ENCODE measurements at places on chromosomes 3 and 15.

DNA sequence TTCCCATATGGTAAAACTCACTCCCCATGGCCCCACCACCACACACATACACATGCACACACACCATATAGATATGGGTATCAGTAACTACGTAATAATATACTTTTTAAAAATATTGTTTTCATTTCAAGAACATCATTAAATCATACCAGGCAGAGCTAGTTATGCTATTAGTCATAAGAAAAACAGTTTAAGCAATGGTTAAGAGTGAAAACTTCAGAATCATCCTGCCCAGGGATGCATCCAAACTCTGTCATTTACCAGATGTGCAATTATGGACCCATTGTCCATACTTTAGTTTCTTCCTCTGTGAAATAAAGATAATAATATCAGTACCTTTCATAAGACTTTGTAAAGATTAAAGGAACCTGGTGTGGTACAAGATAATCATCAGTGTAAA lies 608.3 kb downstream of the RBMS3 start:
- no peak for DNase-seq

- no peak for DNase-seq
Measured at GRCh38 chr3:46935168-46935858, 41.2 kb downstream of the CCDC12 start.

GRCh38 chr15:100726421-100727190 lies 124.2 kb downstream of the ASB7 start:
- no peak for DNase-seq

GRCh38 chr15:73965094-73965757 lies 26.9 kb downstream of the STOML1 start:
- no peak for DNase-seq

DNA sequence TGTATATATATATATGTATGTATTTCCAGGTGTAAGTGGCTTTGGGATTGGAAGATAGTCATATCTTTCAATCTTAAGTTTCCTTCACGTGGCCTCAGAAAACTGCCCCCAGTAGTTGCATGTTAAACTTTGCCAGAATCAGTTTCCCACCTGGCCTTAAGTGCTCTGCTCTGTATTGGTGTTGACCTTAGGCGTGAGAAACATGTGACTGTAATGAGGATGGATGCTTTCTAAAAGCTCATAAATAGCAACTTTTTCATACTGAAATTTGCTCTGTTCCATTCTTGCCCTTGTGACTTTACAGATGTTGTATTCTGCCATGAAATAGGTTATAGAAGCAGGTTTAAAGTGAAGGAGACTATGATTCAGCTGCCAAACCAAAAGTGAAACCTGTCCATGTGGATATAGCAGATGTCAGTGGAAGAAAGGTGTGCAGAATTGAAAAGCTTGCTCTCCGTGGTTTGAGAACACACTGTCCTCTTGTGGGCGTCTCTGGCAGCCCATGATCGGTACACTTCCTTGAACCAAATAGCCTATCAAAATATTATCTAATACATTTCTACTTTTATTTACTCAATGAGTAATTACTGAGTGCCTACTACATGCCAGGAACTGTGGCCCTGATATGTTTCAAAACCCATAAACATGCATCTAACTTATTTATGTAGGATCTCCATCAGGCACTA lies 15.8 kb downstream of the SCG5 start:
- DNase-seq = no peak

- no peak for DNase-seq
Measured at GRCh38 chr3:33664195-33664594, 53.9 kb downstream of the CLASP2 start.

GRCh38 chr15:40815042-40815698 lies 7.9 kb upstream of the DNAJC17 start:
- DNase-seq = no peak

DNA sequence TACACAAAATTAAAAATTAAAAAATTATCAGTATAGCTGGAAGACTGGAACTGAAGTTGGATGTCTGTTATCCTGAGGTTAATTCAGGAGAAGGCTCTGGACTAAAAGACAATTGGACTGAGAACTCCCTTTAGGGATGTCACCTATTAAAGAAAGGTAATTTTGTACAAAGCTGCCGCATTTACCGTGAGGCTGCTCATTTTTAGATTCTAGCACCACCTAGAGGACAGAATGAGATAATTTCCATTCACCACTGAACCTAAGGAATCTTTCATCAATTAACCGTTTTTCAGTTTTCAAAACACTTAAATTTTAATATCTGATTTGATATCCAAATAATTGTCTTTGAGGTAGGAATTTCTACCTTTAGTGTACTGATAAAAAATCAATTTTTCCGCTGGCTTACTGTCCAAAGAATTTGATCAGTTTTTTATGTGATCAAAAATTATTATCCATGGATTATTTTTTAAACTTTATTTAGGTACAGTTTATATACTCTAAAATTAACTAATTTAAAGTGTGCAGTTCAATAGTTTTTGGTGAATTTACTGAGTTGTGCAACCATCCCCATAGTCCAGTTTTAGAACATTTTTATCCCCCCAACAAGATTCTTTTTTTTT lies 106.7 kb upstream of the TNIK start:
- peak; percentile 35 for DNase-seq

DNA sequence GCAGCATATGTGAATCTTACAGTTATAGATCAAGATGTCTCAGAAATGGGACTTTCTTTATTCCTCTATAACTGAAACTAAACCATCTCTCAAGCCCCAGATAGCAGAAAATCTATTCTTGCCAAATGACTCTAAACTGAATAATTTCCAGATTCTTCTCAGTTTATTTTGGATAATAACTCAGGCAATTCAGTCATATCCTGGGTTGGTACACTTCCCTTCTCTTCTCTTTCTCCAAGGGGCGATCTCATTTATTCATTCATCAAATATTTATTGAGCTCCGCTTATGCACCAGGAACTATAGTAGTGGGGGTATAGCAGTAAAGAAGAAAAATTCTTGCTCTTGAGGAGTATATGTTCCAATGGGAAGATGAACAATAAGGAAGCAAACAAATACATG lies 13.5 kb upstream of the PCOLCE2 start:
- DNase-seq = no peak

GRCh38 chr15:39451121-39451688 lies 129.7 kb upstream of the THBS1 start:
- DNase-seq = no peak

- peak; percentile 39 for DNase-seq
Measured at GRCh38 chr3:187041362-187042307, 97.7 kb downstream of the RPL39L start.

DNA sequence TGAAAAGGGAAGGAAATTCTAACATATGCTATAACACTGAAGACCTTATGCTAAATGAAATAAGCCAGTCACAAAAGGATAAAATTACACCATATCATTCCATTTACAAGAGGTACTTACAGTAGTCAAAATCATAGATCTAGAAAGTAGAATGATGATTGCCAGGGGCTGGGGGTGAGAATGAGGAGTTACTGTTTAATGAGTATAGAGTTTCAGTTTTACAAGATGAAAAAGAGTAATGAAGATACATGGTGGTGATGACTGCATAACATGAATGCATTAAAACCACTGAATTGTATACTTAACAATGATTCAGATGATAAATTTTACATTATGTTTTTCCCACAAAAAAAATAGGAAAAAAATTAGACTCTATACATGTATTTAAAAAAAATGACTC lies 152.6 kb downstream of the SCAPER start:
- no peak for DNase-seq

DNA sequence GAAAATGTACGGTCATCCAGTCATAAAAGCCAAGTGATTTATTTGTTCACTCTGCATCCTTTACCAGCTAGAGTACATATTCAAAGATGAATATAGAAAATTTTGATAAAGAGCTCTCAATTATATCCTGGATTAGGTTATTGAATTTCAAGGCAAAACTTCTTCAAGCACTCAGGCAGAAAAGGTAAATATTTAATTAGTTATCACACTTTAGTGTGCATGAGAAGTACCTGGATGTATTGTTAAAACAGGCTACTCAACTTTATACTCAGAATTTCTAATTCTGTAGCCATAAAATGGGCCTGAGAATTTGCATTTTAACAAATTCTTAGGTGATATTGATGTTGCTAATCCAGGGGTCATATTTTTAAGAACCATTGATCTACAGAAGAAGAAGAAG lies 45.3 kb downstream of the ILDR1 start:
- DNase-seq = no peak

DNA sequence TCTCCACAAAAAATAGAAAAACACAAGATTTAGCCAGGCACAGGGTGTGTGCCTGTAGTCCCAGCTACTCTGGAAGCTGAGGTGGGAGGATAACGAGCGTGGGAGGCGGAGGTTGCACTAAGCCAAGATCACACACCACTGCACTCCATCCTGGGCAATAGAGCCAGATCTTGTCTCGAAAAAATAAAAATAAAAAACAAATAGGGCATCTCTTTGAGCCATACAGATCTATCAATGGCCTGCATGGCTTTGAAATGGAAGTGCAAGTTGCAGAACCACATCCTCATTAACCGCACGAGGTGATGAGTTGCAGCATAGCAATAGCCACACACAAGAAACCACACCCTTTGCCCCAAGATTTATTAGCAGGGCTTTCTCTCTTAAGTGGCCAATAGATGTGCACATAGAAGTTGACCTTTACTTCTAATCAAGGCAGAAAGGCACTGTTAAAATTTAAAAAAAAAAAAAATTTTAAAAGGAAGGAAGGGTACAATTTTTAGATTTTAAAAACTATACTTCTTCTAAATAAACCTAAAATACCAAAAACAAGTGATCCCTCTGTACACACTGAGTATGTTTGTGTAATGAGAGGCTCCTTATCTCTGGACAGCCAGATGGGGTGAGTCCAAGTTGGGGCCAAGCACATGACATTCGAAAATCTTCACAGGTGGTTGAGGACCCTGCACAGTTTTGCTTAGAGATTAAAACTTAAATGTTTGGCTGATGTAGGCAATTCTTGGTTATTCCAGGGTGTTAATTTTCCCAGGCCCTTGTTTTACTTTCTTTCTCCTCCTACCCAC lies 53.4 kb downstream of the FILIP1L start:
- DNase-seq = no peak

DNA sequence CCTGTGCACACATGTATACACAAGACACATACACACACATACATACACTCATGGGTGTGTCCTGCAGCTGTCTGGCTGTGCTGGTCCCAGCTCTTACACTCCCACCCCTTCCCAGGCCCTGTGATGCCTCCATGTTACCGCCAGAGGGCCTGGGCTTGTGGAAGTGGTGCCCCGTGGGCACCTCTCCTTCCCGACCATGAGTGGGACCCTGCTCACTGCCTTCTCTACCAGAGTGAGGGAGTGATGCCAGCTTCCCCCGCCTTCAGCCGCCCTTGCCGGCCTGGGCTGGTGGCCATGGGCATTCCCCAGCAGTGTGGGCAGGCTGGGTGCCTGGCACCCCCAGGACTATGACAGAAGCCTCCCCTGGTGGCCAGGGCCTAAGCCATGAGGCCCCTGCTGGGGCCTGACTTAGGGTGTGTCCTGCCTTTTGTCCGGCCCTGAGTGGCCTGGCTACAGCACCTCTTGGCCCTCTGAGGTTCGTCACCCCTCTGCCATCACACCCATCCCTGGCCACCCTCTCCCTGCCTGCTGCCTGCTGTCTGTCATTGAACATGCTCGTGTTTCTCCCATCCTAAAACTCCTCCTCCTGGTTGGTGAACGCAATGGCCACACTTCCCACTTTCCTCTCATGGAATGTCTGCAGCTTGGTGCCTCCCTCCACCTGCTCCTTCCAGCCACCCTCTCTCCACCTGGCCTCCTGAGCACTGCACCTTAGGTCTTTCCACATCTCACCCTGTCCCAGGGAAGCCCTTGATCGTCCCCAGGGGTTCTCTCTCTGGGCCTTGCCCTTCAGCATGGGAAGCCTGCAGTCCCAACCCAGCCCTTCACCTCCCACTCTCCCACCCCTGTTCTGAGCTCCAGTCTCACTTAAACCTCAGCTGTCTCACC lies 14.6 kb downstream of the HDAC11 start:
- DNase-seq = peak; percentile 44

DNA sequence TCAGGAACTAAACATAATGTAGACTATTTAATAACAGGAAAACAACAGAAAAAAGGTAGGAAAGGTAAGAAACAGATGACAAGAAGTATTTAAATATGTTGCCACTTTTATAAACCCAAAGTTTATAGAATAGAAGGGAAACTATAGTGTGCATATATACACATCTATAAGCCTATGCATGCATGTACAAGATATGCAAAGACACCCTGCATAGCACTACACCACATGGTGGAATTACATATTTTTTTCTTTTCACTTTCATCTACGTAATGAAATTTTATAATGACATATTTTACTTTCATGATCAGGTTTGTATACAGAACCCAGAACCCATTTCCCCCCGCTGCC lies 136.8 kb downstream of the MEX3B start:
- DNase-seq = no peak

- no peak for DNase-seq
Measured at GRCh38 chr3:5054098-5054497, 68.0 kb upstream of the ARL8B start.

- no peak for DNase-seq
Measured at GRCh38 chr3:72487078-72487765, 361.0 kb downstream of the SHQ1 start.

- DNase-seq = no peak
Measured at GRCh38 chr15:40439960-40440742, 602 bp upstream of the BAHD1 start.

DNA sequence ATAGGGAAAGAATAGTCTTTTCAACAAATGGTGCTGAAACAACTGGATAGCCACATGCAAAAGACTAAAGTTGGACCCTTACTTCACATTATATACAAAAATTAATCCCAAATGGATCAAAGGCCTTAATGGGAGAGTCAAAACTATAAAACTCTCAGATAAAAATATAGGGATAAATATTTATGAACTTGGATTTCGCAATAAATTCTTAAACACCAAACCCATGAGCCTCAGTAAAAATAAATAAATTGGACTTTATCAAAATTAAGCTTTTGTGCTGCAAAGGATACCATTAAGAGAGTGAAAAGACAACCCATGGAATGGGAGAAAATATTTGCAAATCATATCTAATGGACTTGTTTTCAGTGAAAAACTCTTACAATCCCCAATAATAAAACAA lies 18.7 kb upstream of the TOP2B start:
- DNase-seq = no peak

DNA sequence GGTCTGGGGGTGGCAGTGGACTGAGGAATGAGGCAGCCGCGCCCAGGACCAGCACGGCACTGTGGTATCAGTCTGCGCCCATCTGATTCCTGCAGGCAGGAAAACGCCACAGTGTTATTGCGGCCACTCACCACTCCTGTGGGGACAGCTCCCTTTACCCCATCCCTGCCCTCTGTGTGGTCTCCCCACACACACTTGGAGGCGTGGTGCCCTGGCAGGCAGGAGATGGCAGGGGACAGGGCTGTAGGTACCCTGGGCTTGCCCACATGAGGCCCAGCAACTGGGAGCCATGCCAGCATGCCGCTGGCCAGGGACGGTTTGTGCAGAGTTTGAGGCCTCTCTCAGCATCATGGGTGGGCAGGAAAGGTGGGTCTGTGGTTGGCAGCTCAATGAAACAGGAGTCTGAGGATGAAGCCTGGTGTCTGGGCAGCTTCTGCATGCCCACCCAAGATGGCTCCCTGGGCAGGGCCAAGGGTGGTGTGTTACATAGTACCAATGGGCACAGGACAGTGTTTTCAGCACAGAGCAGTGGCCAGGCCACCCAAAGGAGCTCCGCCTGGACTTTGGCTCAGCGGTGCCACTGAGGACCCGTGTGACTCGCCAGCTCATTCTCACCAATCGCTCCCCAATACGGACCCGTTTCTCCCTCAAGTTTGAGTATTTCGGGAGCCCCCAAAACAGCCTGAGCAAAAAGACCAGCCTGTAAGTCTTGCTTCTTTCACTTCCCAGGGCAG lies 27.2 kb downstream of the ACAA1 start:
- no peak for DNase-seq

GRCh38 chr15:75231836-75232235 lies 26.3 kb upstream of the GOLGA6C start:
- DNase-seq = no peak
